ENCODE measurements at places on chromosomes 5 and 9.
A peak's percentile ranks its signal among the peaks of the same experiment; 100 is the strongest.

DNA sequence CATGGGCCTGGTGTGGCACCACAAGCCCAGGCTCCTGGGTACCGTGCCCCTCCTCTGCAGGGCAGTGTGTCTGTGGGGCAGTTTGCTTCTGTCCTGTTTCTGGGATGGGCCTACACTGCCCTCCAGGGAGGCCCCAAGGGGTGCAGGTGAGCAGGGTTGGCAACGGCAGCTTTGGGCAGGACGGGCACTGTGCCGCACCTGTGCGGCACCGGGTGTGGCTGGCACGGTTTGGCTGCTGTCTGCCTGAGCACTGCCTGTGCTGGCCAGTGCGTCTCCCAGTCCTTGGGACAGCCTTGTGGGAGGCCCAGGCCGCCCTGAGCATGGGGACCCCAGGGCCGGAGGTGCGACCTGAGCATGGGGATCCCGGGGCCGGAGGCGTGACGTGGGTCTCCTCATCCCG lies 37.2 kb downstream of the RXRA start:
- no peak for DNase-seq

DNA sequence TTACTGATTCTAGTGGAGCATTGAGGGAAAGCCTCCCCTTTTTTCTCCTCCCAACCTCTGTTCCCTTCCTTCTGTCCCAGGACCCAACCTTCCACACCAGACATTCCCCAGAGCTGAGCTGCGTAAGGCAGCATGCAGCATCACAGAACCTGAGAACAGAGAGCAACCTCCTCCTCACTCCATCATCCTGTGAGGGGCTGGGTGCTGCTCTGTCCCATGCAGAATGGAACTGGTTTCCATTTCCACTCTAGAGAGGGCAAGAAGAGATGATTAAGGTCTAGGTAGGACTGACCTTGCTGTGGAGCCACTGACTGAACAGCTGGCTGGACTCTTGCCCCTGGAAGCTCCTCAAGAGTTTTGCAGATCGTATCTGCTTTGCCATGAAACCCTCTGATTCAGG lies 30.1 kb upstream of the IL7R start:
- no peak for DNase-seq

GRCh38 chr9:77949751-77950436 lies 81.7 kb downstream of the GNAQ start:
- DNase-seq = no peak

DNA sequence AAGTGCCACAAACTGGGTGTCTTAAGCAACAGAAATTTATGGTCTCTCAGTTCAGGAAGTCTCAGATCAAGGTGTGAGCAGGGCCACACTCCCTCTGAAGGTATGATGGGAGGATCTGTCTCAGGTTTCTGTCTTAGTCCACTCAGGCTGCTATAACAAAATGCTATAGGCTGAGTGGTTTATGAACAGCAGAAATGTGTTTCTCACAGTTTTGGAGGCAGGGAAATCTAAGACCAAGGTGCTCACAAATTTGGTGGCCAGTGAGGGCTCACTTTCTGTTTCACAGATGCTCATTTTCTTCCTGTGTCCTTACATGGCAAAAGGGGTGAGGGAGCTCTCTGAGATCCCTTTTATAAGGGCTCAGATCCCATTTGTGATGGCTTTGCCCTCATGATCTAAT lies 281.4 kb downstream of the CWC27 start:
- DNase-seq = no peak

DNA sequence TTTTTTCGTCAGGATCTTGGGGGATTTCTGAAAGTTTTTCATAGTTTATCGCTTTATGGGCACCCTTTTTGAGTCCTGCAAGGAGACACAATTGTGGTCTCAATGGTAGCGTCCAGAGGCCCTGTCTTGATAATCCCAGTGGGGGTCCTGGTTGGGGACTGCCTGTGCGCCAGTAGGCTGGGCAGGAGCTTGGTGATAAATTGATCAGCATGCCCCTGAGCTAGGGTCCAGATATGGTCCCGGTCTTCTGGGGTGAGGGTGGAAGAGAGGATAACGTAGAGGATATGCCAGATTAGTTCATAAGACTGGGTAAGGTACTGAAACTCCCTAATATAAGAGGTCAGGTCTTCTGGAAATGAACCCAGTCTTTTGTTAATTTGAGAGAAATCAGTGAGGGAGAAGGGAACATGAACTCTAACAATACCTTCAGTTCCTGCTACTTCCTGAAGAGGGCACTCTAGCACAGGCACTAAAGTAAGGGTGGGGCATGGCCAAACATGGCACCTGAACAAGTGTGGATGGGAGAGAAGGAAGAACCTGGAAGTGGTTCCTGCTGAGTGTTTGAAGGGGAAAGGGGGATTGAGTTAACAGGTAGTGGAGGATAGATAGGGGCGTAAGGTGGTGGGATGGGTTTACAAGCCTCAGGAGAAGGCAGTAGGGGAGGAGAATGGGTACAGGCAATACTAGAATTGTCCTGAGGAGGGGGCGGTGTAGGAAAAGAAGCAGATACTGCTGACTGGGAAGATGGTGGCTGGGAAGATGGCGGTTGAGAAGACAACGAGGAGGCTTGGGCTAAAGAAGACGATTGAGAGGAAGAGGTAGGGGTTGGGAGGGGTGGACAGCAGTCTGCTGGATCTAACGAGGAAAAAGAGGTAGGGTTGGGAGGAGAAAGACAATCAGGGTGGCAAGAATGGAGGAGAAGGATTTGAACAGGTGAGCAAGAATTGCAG lies 33.8 kb upstream of the ANXA2R start:
- DNase-seq = peak; percentile 53

GRCh38 chr5:78534148-78534904 lies 114.2 kb downstream of the LHFPL2 start:
- DNase-seq = no peak

- no peak for DNase-seq
These were observed 46.3 kb downstream of the FSTL4 start for GRCh38 chr5:133565993-133566392.

DNA sequence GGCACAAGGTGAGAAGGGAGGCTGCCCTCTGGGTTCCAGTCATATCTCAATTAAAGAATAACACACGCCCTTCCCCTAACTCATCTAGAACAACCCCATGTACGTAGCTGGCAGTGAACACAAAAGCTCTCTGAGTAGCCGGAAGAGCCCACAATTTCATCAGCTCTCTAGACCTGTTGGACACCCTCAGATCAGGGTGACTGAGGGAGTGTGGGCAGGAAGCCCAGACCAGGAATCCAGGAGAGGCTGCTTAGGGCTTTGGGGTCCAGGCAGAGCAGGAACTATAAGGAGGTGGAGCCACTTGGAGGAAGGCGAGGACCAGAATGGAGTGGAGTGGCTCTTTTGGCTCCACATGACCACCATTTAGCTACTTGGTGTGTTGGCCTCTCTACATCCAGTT lies 237.4 kb downstream of the NR3C1 start:
- no peak for DNase-seq

DNA sequence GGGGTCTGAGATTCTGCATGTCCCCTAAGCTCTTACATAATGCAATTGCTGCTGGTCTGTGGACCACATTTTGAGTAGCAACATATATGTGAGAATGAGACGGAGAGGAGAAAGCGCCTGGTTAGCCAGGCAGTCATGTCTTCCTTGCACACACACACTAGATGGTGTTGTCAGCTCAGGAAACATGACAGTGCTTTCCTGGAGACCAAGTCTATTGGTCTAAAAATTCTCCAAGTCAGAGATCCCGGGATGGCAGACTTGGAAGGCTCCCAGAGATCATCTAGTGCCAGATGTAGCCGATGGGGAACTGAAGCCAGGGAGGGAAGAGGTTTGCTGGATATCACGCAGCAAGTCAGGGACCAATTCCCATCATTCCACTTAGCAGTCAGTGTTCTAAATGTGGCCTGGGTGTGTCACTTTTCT lies 53.4 kb downstream of the GALNT12 start:
- no peak for DNase-seq

DNA sequence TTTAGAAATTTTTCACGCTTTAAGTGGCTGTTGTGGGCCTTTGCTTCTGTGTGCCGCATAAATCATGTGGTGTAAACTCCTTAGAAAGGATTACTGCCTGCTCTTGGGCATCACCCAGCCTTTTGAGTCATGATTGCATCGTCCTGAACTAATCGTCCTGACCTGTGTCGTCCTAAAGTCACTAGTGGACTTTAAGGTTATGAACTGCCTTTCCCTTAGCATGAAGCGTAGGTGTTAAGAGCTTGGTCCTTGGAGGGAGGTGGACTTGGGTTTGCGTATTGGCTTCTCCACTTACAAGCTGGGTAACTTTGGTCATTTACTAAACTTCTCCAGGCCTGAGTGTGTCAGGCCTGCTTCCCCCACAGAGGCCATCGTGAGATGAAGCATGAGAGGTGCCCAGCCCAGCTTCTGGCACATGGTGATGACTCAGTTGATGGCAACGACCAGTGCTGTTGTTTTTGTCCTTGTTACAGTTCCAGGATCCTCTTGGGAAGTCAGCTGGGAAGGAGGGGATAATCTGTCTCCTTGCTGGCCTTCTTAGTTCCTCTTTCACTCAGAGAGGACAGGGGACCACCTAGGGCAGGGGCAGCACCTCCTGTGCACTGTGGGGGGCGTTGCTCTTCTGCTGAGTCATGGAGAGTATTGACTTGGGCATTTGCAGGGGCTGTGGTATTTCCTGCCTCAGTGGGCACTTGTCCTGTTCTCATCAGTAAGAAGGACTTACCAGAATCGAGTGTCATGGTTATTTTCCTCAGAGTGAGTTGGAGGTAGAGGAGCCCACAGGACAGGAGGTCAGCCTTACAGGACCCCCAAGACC lies 54.2 kb upstream of the NCS1 start:
- DNase-seq = no peak

GRCh38 chr5:158935215-158935614 lies 164.5 kb downstream of the EBF1 start:
- DNase-seq = no peak

- no peak for DNase-seq
These were observed 3.8 kb downstream of the C9orf40 start for GRCh38 chr9:74948937-74949336.

- DNase-seq = peak; percentile 52
These were observed 47.1 kb downstream of the SEMA5A start for GRCh38 chr5:9498541-9499497.

DNA sequence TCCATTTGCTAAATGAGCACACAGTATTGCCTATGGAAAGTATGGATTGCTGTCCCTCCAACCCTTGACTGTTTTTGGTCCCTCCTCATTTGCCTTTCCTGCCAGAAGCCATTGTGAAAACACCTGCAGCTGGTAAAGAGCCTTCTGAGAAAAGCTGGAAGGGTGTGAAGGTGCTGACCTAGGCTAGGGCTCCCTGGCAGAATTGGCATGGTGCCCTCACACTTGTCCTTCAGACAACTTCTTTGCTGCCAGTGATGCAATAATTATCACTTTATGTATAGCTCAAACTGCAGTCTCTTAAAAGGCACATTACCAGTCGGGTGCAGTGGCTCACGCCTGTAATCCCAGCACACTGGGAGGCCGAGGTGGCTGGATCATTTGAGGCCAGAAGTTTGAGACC lies 4.2 kb downstream of the TXNDC15 start:
- DNase-seq = no peak

DNA sequence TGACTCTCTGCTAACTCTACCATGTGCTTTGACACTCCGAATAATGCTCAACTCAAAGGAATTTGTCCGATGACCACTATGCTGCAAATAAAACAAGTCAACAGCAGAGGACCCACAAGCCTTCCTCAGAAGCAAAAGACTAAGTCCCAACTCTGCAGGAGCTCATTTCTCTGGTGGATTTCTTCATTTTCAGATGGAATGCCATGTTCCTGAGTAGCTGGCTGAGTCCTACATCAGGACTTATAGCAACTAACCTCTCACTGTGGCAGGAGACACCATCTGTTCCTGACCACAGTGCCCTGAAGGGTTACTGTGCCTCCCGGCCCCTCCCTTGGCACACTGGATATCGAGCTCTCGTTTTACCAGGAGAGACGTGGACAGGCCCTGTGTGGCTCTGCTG lies 20.8 kb downstream of the LHFPL2 start:
- no peak for DNase-seq
